ENCODE measurements at places on chromosomes 7 and 10.

- no peak for DNase-seq
Observed at GRCh38 chr7:17651863-17652385, 288.4 kb downstream of the SNX13 start.

DNA sequence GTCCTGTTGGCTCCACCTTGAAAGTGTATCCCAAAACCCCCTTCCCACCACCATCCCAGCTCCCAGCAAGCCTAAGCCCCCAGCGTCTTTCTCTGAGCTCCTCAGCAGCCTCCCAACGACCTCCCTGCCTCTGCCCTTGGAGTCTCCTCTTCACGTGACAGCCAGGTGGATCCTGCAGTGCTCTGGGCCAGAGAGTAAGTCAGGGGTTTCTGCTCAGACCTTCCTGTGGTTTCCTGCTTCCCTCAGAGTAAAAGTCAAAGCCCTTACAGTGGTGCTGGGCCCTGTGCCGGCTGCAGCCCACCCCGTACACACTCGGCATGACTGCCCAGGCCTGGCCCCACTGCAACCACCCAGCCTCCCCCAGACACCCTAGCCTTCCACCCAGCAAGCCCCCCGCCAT lies 51.9 kb downstream of the OAT start:
- DNase-seq = no peak

DNA sequence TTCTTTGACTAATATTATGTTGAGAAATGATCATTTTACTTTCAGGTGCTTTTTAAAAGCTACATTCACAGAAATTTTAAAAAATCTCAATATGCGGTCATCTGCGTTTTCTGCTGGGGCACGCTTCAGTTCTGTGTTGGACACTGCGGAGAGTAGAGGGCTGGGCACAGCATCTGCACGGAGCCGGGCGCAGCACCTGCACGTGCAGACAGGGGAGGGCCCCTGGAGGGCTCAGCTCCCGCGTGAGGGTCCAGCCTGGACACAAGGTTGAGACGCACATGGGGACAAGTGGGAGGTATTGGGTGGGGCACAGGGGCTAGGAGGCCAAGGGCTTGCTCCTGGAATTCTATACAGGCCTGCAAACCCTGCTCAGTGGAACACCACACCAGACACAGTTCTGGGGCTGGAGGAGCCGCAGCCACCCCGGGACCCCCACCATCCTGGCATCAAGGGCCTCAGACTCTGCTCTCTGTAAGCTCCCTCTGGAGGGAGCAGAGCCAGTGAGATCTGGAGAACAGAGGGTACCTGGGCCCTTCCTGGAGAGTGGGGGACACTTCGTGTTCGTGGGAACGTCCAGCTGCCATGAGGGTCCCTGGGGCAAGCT lies 20.4 kb upstream of the FAM20C start:
- no peak for DNase-seq

DNA sequence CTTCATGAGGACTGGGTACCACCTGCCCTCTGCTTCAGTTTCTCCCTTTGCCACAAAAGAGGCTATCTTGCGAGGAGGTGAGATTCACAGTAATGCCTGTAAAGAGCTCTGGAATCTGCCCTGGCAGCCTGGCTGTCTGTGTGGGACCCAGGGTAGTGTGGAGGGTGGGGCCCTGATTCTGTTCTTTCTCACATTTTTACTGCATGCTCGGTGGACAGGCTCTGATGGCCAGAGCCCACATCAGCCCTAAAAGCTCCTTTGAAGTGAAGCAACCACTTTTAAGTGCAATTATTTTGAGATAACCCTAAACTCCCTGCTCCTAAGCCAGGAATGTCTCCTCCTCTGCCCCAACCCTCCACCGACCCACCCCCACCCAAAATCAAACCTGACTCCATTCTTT lies 92.1 kb upstream of the PODXL start:
- no peak for DNase-seq

DNA sequence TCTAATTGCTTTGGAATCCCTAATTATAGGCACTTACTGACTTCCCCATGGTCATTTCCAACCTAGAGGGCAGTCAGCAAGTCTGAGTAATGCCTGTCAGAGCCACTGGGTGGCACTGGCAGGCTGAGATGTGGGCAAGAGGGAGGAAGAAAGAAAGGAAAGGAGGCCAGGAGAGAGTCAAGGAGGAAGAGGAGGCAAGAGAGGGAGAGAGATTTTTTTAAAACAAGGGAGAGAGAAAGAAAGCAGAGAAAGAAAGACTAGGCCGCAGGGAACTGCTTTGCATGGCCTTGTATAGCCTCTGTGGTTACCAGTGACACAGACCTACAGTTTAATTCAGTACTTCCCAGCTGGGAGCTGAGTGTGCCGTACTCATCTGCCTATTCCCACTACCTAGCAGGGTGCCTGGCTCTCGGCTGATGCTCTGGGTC lies 210.4 kb upstream of the ADO start:
- DNase-seq = peak; percentile 51

- DNase-seq = no peak
Observed at GRCh38 chr7:112084520-112084971, 121.7 kb downstream of the DOCK4 start.

GRCh38 chr7:112494656-112495055 lies 13.9 kb downstream of the LSMEM1 start:
- DNase-seq = no peak

DNA sequence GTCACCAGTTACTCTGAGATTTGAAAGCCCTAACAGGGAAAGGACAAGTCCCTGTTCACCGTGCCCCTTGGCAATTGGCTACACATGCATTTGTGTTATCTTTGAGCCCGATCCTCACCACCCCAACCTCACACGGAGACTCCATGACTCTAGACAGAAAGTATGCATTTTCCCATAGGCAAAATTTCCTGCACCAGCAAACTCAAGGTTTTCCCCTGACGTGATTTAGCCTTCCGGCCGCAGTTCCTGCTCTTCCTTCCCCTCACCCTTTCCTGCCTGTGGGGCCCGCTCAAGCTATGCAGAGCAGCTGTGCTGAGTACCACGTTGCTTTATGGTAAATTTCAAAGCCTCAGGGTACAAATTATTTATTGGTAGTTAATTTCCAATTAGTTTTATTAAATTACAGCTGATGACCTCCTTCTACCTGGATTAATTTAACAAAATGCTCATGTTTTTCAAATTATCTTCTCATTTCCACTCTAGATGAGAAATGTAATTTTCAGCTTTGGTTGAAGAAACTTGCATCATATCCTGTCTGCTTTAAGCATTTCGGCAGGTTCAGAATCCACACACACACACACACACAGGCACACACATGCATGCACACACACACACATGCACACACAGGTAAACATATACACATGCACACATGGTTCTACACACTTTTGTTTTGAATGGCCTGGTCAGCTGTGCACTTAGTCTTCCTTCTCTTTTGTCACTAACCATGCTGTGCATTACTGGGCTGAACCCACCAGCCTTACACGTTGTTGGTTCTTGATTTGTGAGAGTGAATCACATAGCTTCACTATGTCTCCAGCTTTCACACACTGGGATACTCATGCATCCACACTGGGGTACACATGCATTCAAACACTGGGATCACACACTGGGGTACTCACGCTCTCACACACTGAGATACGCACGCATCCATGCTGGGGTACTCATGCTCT lies 283.1 kb upstream of the PITRM1 start:
- no peak for DNase-seq

GRCh38 chr7:44473295-44473694 lies 17.2 kb downstream of the NUDCD3 start:
- DNase-seq = no peak

DNA sequence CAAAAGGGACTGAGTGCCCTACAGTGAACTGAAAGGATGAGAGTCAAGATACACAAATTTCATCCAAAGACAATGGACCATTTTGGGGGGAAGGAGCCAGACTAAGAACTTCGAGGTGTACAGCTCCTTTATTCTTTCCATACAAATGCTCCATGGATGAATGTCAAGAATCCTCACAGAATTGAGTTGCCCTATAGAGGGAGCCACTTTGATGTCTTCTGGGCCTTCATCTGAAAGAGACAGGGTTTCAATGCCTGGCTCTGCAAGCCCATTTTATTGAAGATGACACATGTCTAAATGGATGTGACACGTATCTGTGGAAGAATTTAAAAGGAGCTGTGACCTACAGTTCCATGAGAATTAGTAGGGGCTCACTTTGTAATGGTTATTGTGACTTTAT lies 32.0 kb upstream of the NRG3 start:
- DNase-seq = no peak

- no peak for DNase-seq
Observed at GRCh38 chr10:124233546-124234138, 140.2 kb upstream of the CHST15 start.

- no peak for DNase-seq
Observed at GRCh38 chr7:34015651-34016050, 110.3 kb downstream of the BMPER start.

DNA sequence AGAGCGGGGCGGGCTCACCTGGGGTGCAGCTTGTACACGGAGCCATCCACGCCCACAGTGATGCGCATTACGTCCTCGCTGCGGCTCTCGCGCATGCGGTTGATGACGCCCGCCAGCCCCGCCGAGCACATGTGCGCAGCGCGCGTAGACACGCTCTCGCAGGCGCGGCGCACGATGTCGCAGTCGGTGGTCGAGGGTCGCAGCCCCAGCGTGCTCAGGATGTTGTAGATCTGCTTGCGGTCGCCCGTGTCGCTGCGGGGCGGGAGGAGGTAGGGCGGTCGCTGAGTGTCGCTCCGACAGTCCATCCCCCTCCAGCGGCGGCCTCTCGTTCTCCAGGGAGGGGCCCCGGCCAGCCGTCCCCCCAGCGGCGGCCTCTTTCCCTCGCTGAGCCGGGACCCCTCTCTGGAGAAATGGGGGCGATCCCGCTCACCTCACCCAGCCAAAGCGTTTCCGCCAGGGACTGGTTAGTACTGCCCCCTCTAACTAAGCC lies 4.4 kb upstream of the MYL7 start:
- DNase-seq = no peak

GRCh38 chr10:86077871-86078638 lies 288.5 kb downstream of the GRID1 start:
- DNase-seq = no peak

- DNase-seq = no peak
Observed at GRCh38 chr7:45509222-45509621, 64.9 kb upstream of the ADCY1 start.

GRCh38 chr7:81231301-81231838 lies 312.5 kb upstream of the SEMA3C start:
- no peak for DNase-seq

GRCh38 chr10:132520177-132520811 lies 17.3 kb upstream of the INPP5A start:
- no peak for DNase-seq

- DNase-seq = no peak
Observed at GRCh38 chr7:42254217-42254616, 17.2 kb upstream of the GLI3 start.

DNA sequence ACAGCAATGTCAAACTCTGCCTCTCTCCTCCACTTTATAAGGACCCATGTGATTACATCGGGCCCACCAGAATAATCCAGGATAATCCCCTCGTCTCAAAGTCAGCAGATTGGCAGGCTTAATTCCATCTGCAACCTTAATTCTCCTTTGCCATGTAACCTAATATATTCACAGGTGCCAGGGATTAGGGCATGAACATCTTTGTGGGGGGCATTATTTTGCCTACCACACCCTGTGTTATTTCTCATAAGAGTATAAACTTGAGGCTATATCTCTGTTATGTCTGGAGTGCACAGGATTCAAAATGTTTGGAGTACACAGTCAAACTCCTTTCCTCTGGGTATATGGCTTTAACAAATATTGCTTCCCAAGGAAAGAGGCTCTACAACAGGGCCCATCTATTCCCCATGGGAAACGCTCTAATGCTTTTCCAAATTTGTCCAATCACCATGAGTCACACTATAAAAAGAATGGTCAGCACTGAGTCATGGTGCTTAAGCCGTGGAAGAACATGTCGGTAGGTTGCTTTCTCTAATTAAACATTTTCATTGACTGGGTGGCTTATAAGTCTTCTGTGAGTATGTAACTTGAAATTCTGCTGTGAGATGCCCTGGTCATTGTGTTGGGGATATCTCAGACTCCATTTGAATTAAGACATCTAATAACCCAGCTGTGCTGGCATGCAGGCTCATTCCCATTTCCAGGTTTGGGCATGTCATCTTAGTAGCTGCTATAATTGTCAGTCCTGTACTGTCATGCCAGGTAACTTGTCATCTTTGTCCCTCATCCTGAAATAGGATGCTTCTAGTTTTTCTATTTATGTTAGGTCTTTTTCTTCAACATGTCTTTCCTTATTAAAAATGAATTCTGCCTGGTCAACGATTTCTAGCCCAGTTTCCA lies 11.5 kb upstream of the AKR1B10 start:
- DNase-seq = no peak

DNA sequence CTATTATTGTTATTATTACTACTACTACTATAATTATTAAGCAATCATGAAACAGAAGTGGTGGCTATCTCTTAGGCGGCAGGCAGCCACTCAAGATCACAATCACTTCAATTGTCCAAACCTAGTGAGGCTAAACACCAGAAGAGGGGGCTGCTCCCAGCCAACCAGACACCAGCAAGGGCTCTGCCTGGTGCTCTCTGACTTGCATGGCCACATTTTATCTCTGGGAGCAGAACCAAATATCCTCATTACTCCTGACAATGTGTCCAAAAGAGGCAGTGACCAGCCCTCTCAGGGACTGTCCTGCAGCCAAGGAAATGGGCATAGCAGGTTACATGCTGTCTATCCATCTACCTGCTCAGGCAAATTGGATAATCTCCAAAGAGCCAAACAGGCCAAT lies 187.4 kb upstream of the PDE1C start:
- no peak for DNase-seq

DNA sequence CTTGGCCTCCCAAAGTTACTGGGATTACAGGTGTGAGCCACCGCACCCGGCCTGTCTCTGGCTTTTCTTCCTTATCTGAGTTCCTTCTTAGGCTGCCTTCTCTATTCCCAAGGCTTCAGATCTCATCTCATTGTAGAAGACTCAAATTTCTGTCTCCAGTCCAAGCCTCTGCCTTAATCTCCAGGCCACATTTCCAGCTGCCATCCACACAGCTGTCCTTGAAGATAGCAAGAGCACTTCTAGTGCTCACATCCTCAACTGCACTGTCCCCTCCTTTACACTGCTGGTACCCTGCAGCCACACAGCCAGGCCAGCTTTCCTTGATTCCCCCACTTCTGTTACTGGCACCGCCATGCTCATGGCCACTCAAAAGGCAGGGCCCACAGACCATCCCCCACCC lies 35.6 kb downstream of the POLL start:
- DNase-seq = no peak

DNA sequence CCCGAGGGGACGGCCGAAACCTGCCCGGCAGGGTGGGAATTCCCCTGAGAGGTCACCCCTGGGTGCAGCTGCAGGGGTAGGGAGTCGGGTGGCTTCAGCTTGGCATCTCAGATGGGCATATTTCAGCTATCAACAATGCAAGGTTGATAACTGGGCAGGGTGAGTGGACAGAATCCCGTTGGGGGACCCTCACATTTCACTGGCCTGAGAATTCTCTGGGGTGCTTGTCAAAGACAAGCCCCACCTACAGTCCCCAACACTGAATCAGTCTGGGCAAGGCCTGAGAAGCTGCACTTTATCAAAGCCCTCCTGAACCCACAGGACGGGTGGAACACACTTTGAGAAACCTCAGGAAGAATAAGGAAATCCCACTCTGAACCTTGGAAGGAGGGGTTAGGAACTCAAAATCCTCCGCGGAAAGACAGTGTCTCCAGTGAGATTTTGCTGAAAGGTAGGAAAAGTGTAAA lies 3.1 kb downstream of the RGS10 start:
- no peak for DNase-seq
